ENCODE measurements at places on chromosomes 7 and 10.

DNA sequence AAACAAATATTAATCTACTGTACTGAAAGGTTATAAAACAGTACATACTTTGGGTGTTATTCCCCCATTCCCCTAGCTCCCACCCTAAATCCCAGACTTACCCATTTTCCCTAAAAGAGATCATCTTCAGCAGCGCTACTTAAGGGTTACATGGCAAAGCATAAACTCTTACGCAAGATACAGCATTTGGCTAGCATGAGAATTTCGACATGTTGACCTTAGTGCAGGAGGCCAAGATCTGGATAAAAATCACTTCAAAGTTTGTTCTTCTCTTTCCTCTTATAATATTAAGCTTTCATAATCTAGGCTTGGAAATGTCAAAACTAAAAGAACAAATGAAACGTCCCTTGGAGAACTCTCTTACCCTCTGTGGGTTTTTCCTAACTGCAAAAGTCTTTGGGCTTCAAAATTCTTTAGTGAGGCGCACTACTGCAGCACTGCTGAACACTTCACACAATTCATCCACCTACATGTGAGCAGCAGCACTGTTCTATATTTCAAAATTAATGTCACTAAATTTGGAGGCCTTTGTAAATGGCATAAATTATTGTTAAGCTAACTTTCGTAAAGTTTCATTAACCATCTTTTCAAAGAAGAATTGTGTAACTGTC, 59.5 kb upstream of the PDLIM1 start:
- no peak for DNase-seq

- no peak for DNase-seq
These were observed 905.5 kb downstream of the CNTNAP2 start for GRCh38 chr7:147022056-147022455.

GRCh38 chr10:106830006-106830405, 334.5 kb downstream of the SORCS1 start:
- DNase-seq, result no peak

GRCh38 chr10:60664859-60665258, 113.4 kb upstream of the CDK1 start:
- no peak for DNase-seq

- no peak for DNase-seq
These were observed 27.9 kb downstream of the LRRC20 start for GRCh38 chr10:70354556-70354955.

GRCh38 chr10:33137356-33138005, 179.5 kb upstream of the ITGB1 start:
- no peak for DNase-seq

DNA sequence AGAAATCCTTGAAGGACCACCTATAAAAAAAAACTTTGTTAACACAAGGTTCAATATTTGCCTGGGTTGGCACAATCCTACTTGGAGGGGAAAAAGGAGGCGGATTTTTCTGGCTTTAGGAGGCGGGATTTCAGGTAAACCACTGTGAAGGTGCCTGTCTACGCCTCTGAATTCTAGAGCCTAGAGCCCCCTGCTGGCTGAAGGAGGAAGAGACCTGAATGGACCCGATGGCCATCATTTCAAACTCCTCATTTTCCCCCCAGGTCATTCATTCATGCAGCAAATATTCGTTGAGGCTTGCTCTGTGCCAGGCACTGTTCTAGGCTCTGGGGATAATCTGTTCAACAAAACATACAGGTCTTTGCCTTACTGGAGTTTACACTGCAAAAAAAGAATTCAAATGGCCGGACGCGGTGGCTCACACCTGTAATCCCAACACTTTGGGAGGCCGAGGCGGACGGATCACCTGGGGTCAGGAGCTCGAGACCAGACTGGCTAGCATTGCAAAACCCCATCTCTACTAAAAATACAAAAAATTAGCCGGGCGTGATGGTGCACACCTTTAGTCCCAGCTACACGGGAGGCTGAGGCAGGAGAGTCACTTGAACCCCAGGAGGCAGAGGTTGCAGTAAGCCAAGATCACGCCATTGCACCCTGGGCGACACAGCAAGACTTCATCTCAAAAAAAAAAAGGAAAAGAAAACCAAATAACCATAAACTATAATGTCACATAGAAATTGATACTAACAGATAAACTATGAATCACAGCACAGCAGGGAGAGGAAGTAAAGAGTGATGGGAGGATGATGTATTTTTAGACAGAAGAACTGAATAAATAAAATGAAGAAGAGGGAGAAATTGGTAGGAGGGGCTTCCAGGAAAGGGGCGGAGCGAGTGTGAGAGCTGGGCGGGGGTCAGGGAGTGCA, 90.1 kb upstream of the NFE2L3 start:
- peak; percentile 54 for DNase-seq

Measured in stimulated activated CD8-positive, alpha-beta memory T cell treated with anti-CD3 and anti-CD28 coated beads, Interleukin-7, amount 100 ng/mL, for 24 hours (primary cell).